ENCODE measurements at places on chromosomes 7 and 10.

- ATAC-seq = peak; percentile 43
Measured at GRCh38 chr10:132396494-132397035, 435 bp upstream of the PWWP2B start.

- ATAC-seq = peak; percentile 6
Measured at GRCh38 chr10:77507291-77507880, 130.2 kb downstream of the KCNMA1 start.

GRCh38 chr10:60042914-60043313 is 136.6 kb upstream of the CCDC6 start:
- ATAC-seq = no peak

GRCh38 chr10:62099299-62099698 is 169.3 kb downstream of the RTKN2 start:
- no peak for ATAC-seq

DNA sequence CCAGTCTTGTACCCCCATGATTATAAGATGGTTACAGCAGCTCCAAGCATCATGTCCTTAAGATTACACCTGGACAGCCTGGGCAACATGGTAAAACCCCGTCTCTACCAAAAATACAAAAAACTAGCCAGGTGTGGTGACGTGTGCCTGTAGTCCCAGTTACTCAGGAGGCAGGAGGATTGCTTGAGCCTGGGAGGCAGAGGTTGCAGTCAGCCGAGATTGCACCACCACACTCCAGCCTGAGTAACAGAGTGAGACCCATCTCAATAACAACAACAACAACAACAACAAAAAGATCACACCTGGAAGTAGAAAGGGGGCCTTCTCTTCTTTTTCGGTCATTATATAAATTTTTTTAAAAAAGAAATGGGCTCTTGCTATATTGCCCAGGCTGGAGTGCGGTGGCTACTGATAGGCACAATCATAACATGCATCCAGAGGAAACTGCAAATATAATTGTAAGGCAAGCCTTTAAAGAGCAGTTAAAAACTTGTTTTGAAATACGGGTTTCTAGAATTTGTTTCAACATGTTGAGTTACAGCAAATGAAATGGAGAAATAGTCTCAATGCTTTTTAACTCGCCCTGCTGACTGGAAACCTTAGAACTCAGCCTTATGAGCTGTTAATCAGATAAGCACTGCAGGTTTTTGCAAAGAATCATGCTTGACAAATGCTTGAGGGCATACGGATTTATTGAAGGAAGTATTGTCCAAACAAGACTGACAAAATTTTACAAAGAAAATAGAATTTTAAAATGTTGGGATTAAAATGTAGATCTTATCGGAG is 4.7 kb upstream of the ENTPD7 start:
- no peak for ATAC-seq

DNA sequence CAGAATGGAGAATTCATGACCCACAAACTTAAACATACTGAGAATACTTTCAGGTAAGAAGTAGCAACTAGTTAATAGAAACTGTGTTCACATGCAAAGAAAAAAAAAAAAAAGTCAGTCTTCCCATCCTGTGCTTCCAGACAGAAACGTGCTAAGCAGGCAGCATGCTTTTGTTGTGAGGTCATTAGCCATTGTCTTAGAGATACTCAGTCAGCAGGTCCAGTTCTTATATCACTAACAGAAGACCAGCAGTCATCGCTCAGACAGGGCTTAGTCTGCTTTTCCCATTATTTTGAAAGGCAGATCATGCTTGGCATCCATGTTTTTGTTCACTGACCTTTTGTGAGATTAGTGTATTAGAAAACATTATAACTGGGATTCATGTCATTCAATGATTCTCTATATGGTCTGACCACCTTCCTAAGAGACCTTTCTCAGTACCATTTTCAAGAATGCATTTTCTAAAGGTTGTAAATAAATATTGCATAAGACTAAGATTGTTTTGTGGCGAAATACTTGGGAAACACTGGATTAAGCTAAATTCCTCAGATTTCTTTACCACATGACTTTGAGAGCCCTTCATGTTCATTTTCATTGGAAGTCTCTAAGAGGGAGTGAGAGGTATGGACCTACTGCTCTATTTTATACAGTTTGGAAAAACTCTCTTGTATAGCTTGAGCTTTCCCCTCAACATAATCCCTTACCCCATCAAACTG is 45.0 kb upstream of the AGBL3 start:
- peak; percentile 63 for ATAC-seq

GRCh38 chr7:142476077-142476476 is 218.2 kb upstream of the PRSS58 start:
- ATAC-seq = no peak

DNA sequence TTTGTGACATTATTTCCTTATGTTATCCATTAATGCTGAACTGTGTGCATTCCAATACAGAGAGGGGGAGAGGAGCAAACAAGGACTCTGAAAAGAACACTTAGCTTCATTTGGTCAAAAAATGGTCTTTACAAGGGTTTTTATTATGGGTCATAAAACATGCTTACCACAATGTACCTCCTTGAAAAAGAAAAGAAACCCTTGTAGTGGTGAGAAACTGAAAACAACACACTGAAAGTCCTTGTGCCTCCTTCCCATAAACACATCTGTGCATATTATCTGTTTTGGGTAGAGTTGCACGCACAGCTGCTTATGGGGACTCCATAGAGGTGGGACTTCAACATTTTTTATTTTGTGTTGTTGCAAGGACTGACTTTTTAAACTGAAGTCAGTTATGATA is 98.7 kb downstream of the CDK6 start:
- ATAC-seq = no peak

DNA sequence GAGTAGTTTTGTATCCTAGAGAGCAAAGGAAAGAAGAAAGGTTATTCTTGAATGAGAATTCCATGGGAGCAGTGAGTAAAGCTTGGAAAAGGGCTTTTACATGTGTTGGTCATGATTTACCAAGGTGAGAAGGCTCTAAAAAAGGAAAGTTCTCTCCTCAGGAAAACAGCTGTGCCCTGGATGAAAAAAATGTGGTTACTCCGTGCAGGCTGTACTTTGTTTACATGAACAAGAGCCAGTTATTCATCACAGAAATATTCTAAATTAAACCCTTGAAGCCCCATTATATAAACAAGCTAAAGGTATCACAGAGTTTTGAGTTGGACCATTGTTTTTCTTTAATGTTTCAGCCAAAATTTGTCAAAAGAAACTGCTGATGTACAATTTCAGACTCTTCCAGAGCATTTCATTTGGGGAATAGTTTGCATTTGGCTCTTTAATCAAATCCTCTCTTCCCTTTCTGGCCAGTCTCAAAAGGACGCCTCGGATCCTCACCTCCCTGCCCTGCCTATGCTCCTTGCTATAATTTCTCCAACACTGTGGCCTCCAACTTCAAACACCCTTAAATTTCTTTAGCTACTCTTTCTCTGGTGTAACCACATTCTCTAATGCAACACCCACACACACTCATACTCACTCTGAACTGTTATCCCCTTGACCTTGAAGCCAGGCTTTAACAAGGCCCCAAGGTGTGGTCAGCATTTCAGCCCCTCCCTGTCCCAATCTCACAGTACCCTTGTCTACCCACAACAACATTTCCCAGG is 47.4 kb downstream of the AFAP1L2 start:
- ATAC-seq = no peak

GRCh38 chr10:30789806-30790205 is 160.3 kb upstream of the LYZL2 start:
- no peak for ATAC-seq

- no peak for ATAC-seq
Measured at GRCh38 chr7:147197006-147197405, 1080.4 kb downstream of the CNTNAP2 start.

DNA sequence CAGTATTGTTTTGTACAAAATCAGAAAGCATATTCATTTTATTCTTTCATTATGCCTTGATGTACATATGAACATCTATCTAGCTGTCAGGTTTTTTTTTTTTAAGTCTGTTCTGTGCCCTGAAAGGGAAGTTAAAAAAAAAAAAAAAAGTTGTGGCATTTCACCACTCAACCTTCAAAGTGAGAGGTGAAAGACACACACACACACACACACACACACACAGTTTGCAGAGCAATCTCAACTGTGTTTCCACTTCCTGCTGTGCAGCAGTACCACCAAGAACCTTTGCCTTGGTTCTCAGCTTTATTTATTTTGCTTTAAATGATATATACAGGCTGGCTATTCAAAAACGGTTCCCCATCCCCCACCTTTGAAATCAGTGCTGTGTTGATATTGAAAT is 955.6 kb downstream of the GATA3 start:
- ATAC-seq = no peak

DNA sequence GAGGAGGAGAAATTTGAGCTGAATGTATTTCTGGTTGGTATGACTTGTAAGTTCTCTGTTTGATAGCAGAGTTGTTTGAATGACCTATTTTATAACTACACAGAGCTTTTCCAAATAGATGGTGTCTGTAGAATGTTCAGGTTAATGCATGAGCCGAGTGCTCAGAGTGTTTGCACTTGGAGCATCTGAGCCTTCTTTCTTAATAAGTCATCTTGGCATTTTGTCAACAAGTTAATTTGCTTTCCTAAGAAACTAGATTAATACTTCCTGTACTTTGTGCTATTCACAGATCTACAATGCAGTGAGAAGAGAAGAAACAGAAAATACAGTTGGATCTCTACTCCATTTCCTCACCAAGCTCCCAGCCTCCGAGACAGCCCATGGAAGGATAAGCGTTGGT is 138.2 kb downstream of the PLCE1 start:
- ATAC-seq = peak; percentile 72

GRCh38 chr10:8051109-8051821 is 3.2 kb upstream of the GATA3 start:
- ATAC-seq = no peak

- ATAC-seq = no peak
Measured at GRCh38 chr7:131161103-131161502, 166.6 kb upstream of the MKLN1 start.

DNA sequence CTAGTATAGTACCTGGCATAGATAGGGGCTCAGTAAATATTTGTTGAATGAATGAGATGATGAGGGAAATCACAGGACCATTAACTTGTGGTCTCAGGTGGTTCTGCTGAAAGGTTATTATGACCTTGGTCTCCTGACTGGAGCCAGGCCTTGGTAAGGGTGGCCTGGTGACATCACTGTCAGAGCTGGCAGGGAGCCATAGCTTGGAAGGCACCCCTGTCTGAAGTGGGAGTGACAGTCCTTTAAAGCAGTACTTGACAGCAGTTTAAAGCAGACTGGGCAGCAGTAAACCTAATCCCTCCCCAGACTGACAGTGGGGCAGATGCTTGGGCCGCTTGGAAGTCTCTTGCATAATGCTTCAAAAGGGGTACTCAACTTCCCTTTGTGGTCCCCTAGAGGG is 13.4 kb downstream of the DPCD start:
- no peak for ATAC-seq

DNA sequence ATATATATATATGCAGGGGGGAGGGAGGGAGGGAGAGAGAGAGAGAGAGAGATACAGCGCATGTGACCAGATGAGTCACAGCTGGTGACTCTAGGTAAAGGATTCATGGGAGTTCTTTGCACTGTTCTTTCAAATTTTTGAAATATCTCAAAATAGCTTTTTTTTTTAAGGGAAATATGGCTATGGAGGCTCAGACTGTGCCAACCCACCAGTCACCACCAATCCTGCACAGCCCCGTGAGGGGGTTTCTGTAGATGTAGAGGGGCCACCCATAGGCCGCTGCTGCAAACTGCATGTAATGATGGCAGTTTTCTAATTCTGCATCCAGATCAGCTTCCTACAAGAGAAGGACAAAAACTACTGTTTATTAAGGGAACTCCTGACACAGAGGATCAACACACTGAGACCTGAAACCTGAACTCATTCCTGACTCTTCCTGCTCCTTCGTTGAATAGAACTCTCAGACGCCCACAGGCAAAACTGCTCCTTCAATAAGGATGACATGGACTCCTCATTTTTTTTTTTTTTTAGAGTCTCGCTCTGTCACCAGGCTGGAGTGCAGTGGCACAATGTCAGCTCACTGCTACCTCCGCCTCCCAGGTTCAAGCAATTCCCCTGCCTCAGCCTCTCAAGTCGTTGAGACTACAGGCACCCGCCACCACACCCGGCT is 17.3 kb downstream of the DAGLB start:
- peak; percentile 89 for ATAC-seq

DNA sequence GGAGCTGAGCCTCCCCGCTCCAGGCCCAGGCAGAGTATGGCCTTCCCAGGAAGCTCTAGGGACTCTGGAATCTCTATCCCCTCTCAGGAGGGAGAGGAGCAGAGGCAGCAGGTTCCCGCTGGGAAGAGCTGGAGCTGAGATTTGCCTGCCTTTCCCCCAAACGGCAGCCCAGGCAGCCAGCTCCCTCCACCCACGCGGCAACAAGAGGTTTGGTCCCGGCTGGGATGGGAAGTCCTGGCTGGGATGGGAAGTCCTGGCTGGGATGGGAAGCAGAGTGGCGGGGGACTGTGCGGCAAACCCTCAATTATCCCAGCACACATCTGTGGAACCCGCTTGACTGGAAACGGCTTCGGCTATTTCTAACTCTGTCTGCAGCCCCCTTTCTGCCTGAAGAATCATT is 223.0 kb downstream of the ELFN1 start:
- ATAC-seq = no peak

GRCh38 chr7:30466266-30466665 is 12.3 kb downstream of the NOD1 start:
- ATAC-seq = no peak

DNA sequence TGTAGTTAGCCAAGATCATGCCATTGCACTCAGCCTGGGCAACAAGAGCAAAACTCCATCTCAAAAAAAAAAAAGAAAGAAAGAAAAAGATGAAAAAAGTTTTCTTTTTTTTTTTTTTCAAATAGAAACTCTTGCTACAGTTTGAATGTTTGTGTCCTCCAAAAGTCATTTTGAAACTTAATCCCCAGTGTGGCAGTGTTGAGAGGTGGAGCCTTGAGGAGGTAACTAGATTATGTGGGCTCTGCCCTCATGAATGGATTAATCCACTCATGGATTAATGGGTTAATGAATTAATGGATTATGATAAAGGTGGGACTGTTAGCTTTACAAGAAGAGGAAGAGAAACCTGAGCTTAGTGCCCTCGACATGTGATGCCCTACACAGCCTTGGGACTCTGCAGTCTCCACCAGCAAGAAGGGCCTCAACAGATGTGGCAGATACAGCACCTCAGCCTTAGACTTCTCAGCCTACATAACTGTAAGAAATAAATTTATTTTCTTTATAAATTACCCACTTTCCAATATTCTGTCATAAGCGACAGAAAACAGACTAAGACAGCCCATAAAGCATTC is 25.1 kb downstream of the CPEB3 start:
- no peak for ATAC-seq

DNA sequence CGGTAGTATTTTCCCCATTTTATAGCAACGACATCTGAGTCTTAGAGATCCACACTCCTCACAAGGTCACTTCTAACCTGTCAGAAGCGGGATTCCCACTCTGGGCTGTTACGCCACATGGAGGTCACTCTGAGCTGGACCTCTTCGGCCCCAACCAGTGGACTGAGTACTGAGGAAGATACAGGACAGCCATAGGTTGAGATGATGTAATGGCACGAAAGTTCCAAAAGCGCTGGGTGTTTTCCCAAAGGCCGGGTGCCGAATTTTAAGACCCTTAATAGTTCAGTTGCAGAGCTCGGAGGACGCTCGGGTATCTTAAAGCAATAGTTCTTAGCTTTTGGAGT is 699 bp downstream of the GHITM start:
- peak; percentile 41 for ATAC-seq

- ATAC-seq = no peak
Measured at GRCh38 chr10:70809726-70810125, 6.0 kb upstream of the SGPL1 start.

GRCh38 chr7:132677918-132678317 is 101.6 kb upstream of the PLXNA4 start:
- ATAC-seq = no peak

GRCh38 chr7:107879400-107880035 is 11.5 kb upstream of the DLD start:
- peak; percentile 95 for ATAC-seq

GRCh38 chr10:77289790-77290189 is 347.8 kb downstream of the KCNMA1 start:
- peak; percentile 50 for ATAC-seq

All from SK-N-SH treated with all-trans-retinoic acid at 6 μM for 48 hours (cell line).